Camera-type eye (tissue), 1 donor: ENCODE measurements at places on chromosomes 7 and 10. TPM values are rescaled to one million over a fixed set of nuclear protein-coding genes. Genes with fewer than 3 reads are reported as not detected.

Gene SNCG
- total RNA-seq, result 33.3 TPM

Gene GNGT1
- 20.3 TPM for total RNA-seq

Gene LIPJ
- 0.22 TPM for total RNA-seq

Gene MYO3A
- 10.5 TPM for total RNA-seq

Gene ELOVL3
- 0.66 TPM for total RNA-seq
